Stimulated activated CD8-positive, alpha-beta memory T cell treated with anti-CD3 and anti-CD28 coated beads, Interleukin-7, amount 100 ng/mL, for 4 hours (primary cell): ENCODE measurements at places on chromosomes 5 and 9.

DNA sequence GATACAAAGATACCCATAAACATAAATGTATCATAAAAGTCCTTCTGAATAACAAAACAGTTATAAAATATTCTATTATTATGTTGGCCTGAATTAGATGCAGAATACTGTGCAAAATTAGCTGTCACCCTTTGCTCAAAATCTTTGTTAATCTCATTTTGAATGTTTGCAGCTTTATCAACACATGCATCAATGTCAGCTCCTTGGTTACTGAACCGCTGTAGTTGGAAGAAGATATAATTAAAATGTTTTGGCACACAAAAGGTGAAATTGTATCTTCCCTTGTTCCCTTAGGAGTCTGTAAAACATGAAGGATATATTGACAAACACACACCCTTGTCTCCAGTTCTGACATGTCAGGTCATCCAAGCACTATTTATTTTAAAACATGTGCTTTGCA is 146.3 kb upstream of the POU5F2 start:
- DNase-seq = no peak

- no peak for DNase-seq
Observed at GRCh38 chr5:95731571-95732554, 727 bp downstream of the RHOBTB3 start.

GRCh38 chr9:9585920-9586319 is 1026.9 kb downstream of the PTPRD start:
- DNase-seq = no peak

DNA sequence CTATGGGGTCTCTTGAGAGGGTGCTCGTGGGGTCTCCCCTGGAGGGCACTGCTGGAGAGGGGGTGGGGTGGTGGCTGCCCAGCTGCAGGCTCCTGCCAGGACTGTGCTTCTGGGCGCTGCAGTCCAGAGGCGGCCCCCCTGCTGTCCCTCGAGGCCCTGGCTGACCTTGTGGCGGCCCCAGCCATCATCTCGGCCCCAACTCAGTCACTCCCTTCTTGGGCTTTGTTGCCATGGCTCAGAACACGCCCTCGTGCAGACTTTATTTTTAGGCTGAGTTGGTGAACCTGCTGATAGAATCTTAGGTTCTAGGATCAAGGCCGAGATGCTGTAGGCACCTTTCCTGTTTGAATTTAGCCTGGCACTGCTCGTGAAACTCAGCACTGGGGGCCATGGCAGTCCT is 22.8 kb downstream of the FBXW5 start:
- DNase-seq = no peak
